ENCODE measurements at places on chromosomes 2 and 18. TPM values are rescaled to one million over a fixed set of nuclear protein-coding genes. Genes with fewer than 3 reads are reported as not detected.
A peak's percentile ranks its signal among the peaks of the same experiment; 100 is the strongest.

DNA sequence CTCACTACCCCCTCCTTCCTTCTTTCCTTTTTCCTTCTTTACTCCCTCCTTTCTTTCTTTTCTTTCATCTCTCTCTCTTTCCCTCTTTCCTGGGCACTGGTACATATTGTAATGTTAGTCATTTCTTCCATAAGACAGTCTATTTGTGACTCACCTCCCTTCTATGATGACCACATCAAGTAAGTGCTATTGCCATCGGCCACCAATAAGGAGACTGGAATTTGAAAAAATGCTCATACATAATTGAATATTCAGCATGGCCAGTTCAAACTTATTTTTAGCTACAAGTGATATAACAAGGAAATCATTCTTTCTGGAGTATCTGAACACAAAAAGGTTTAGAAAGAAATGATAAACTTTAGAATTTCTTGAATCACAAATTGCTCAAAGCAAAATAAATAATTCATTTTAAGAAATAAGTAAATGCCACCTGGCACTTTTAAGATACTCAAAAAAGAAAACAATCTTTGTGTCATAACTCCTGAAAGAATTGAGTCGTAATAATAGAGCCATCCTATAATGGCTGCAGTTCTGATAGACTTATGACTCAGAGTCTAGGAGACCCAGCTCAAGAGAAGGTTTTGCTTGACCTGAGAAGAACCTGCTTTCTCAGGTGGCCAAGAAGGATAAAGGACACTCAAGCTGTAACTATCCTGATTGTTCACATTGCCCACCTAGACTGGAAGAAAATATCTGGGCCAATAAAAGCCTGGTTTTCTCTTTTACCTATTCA, 51.6 kb upstream of the CCBE1 start:
- DNase-seq, result no peak

DNA sequence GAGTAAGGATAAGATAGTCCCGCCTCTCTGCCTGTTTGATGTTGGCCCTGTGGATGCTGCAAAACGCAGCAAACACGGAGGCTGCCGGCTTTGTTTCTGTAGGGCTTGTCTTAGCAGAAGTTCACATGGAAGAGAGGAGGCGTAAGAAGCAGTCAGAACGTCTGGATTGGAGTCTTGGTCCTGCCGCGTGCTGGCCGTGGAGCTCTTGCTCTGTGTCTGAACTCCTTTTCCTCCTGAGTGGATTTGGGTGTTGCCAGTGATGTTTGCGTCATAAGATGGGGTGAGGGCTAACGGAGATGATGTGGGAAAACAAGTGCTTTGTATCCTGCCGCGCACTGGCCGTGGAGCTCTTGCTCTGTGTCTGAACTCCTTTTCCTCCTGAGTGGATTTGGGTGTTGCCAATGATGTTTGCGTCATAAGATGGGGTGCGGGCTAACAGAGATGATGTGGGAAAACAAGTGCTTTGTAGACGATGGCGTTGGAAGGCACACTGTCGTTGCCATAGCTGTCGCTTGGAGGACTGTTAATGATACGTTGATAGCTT, 240.9 kb downstream of the AGAP1 start:
- DNase-seq, result no peak

DNA sequence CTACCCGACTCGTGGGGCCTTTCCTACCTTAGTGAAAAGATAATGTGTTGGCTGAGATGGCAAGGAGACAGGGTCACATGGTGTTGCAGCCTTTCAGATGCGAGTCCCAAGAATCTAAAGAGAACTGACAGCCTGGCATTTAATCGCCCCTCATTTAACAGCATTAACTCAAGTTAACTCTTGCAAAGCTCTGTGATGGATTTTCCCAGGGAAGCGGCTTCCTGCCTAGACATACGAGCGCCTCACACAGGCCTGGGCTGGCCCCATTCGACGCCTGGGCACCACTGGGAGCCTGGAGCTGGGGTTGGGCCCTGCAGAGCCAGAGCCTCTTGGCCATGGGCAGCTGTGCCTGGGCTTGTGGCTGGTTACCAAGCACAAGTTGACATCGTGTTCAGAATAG, 140.8 kb downstream of the SEPTIN10 start:
- no peak for DNase-seq

DNA sequence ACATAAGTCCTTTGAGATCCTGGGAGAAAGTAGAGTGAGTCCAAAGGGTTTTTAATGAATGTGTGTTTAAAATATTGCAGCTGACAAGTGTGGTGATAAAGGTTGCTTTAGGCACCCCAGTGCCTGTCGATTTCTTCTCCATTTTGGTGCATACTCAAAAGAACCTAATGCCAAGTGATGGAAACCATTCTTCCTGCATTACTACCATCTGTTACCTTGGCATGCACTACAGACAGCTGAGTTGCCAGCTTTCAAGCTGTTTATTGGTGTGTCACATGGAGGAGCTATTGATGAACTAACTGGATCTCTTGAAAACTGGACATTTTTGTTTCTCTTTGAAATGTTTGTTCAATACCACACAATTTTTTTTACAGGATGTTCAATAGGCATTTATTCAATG, 350.0 kb downstream of the AKAIN1 start:
- DNase-seq, result no peak

- DNase-seq, result no peak
Observed at GRCh38 chr2:148756292-148756975, 111.9 kb downstream of the EPC2 start.

GRCh38 chr2:149427387-149427786, 97.0 kb downstream of the LYPD6 start:
- no peak for DNase-seq

- no peak for DNase-seq
Observed at GRCh38 chr18:31513189-31513935, 15.4 kb downstream of the DSG2 start.

DNA sequence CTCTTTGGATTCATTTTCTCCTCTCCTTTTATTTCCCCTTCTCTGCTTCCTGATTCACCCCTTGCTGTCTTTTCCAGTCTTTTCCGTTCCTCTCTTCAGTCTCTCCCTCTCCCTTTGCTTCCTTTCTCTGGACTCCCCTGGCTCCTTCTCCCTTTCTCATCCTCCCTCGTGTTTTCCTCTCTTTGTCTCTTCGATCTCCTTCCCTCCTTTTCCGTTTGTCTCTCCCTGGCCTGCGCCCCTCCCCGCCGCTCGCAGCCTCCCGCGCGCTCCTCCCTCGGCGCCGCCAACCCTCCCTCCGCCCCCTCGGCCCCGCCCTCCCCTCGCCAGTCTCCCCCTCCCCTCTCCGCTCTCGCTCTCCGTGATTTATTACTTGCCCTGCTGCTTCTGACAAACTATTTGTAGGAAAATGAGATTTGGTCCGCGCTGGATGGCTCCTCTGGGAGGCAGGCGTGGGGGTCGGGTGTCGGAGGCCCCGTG, 46.0 kb upstream of the PAX8 start:
- peak; percentile 67 for DNase-seq

DNA sequence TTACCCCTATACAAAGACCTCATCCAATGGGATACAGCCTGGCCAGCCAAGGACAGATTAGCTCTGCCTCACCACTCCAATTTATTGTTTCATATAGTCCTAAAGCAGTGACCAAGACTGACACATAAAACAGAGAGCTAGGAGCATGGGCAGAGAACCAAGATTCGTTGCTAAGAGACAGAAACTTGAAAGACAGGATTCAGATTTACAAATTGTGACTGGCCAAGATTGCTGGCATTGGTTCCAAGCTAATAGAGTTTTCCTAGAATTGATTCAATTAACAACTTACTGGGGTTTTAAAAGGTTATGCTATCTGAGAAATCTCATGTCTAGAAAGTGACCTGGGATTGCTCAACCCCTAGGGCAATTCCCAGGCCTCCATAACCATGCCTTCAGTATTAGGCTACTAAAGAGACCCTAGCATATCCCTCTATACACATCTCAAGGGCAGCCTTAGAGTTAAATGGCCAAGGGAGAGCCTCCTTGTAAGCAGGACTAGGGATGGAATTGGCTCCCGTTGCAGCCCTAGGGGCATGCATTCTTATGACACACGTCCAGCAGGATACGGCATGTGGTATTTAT, 75.6 kb downstream of the ICOS start:
- DNase-seq, result no peak

The UPP2 gene
- total RNA-seq, result not detected

The RBM43 gene
- total RNA-seq, result 5.7 TPM

The ST6GAL2 gene
- total RNA-seq, result 21.3 TPM

The CMPK2 gene
- 31.5 TPM for total RNA-seq

The VAPA gene
- 68.1 TPM for total RNA-seq
